ENCODE measurements at places on chromosomes 12 and 14. TPM values are rescaled to one million over a fixed set of nuclear protein-coding genes. Genes with fewer than 3 reads are reported as not detected.

- no peak for DNase-seq
- no peaks in the 10 kb centered on the region for H3K4me1 ChIP-seq
- H3K27me3 ChIP-seq: no peaks in the 10 kb centered on the region
- no peak overlapping the region for H3K27ac ChIP-seq
Measured at GRCh38 chr12:91732086-91732485, 413.6 kb downstream of the BTG1 start.

Gene SNRPF
- total RNA-seq: 67.8 TPM

Gene CLEC14A
- 21.9 TPM for total RNA-seq

DNA sequence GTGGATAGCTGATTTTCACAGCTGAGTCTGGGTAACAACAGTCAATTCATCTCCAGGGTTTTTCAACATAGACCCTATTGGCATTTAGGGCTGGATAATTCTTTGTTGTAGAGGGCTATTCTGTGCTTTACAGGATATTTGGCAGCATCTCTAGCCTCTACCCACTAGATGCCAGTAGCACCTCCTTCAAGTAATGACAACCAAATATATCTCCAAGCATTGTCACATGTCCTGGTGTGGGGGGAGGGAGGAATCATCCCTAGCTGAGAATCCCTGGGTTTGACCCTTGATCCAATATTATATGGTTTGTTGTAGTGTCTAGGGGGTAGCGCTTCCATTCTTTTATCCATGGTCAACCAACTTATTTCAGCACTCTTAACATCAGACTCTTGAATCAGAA lies 157.2 kb downstream of the ANO4 start:
- no peaks in the 10 kb centered on the region for H3K36me3 ChIP-seq
- no peaks in the 10 kb centered on the region for H3K27me3 ChIP-seq
- DNase-seq: no peak
- no peak overlapping the region for H3K4me3 ChIP-seq
- no peaks in the 10 kb centered on the region for H3K4me1 ChIP-seq
- H3K27ac ChIP-seq: no peak overlapping the region

Gene DBX2
- not detected for total RNA-seq

Gene ENDOU
- total RNA-seq: not detected

Gene RPGRIP1
- not detected for total RNA-seq

Gene STAC3
- total RNA-seq: 1,199 TPM

GRCh38 chr14:53902307-53902706 lies 54.3 kb downstream of the BMP4 start:
- no peaks in the 10 kb centered on the region for H3K36me3 ChIP-seq
- H3K4me1 ChIP-seq: no peaks in the 10 kb centered on the region
- H3K27ac ChIP-seq: no peak overlapping the region

DNA sequence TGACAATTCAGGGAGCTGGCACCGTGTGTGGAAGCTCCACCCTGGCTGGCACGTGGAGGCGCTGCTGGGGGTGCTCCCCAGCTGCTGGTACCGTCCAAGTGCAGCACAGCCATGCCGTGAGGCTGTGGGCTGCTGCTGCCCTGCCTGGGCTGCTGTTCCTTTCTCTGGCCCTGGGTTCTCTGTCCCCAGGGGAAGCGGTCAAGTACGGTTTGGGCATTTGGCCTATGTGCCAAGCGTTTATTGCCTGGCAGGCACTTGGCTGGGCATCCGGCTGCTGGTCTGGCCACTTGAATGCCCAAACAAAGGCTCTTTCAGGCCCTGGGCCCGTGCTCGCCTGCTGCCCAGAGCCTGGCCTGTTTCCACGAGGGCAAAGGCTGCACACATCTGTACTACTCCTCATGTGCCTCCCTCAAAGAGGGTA lies 39.6 kb downstream of the RHOF start:
- peaks cover 35% of the 10 kb centered on the region for H3K36me3 ChIP-seq
- DNase-seq: no peak
- no peaks in the 10 kb centered on the region for H3K4me1 ChIP-seq
- no peak overlapping the region for H3K27ac ChIP-seq
- H3K4me3 ChIP-seq: no peak overlapping the region

- no peak overlapping the region for H3K4me3 ChIP-seq
- H3K4me1 ChIP-seq: no peaks in the 10 kb centered on the region
- no peak for DNase-seq
- no peaks in the 10 kb centered on the region for H3K27me3 ChIP-seq
- no peak overlapping the region for H3K27ac ChIP-seq
Measured at GRCh38 chr14:37417833-37418232, 177.2 kb downstream of the FOXA1 start.

GRCh38 chr14:79278798-79279644 lies 932.3 kb downstream of the DIO2 start:
- no peaks in the 10 kb centered on the region for H3K36me3 ChIP-seq
- peak; percentile 72 for DNase-seq
- peak overlapping the region; percentile 51 for H3K4me3 ChIP-seq
- H3K27ac ChIP-seq: no peak overlapping the region
- H3K4me1 ChIP-seq: no peaks in the 10 kb centered on the region

GRCh38 chr12:113802966-113803758 lies 163.0 kb downstream of the RBM19 start:
- no peak overlapping the region for H3K4me3 ChIP-seq

Gene PTPRB
- 0.02 TPM for total RNA-seq

DNA sequence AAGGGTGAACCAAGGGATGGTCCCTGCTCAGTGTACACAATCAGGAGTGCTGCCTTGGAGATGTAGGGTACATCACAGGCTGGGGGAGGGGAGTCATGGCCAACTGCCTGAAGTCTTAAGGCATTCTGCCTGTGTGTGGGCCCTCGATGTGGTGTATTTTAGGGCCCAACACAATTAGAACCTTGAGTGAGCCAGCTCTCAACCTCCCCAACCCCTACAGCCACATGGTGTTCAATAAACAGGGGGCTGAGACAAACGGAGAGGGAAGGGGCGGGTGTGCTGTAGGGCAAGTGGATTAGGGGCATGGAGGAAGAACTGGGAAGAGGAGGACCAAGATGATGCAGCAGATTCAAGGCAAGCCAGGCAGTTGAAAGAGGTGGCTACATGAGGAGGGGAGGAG lies 8.6 kb upstream of the CHD4 start:
- no peak for DNase-seq
- H3K4me1 ChIP-seq: peaks cover 21% of the 10 kb centered on the region
- no peak overlapping the region for H3K4me3 ChIP-seq

Gene FGD4
- total RNA-seq: 9.0 TPM

DNA sequence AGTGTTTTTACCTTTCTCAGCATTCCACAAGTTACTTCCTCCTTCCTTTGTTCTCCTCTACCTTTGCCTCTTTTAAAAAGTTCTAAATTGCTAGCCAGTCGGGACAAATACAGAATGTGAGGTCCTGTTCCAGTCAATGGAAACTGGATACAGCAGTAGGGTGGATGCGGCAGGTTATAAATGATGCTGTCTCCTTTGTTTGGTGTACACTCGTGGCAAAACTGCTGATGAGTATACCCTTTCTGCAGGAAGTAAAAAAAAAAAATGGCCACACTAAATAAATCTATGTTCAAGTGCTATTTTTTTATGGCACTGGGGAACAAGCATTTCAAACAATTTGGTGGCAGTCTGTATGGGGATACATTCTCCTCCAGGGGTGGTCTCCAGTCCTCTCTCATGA lies 27.5 kb downstream of the KLRK1 start:
- no peaks in the 10 kb centered on the region for H3K27me3 ChIP-seq
- no peak overlapping the region for H3K4me3 ChIP-seq
- peaks cover 6% of the 10 kb centered on the region for H3K4me1 ChIP-seq
- H3K36me3 ChIP-seq: no peaks in the 10 kb centered on the region

Gene MED6
- total RNA-seq: 44.5 TPM

GRCh38 chr12:40921563-40922163 lies 229.4 kb downstream of the CNTN1 start:
- no peak overlapping the region for H3K27ac ChIP-seq
- no peaks in the 10 kb centered on the region for H3K27me3 ChIP-seq
- H3K36me3 ChIP-seq: no peaks in the 10 kb centered on the region
- DNase-seq: no peak

Gene PAWR
- total RNA-seq: 22.5 TPM

- no peak overlapping the region for H3K27ac ChIP-seq
- DNase-seq: no peak
- no peaks in the 10 kb centered on the region for H3K27me3 ChIP-seq
- H3K4me3 ChIP-seq: no peak overlapping the region
- H3K36me3 ChIP-seq: no peaks in the 10 kb centered on the region
- no peaks in the 10 kb centered on the region for H3K4me1 ChIP-seq
Measured at GRCh38 chr12:72442217-72442616, 170.0 kb downstream of the TRHDE start.

DNA sequence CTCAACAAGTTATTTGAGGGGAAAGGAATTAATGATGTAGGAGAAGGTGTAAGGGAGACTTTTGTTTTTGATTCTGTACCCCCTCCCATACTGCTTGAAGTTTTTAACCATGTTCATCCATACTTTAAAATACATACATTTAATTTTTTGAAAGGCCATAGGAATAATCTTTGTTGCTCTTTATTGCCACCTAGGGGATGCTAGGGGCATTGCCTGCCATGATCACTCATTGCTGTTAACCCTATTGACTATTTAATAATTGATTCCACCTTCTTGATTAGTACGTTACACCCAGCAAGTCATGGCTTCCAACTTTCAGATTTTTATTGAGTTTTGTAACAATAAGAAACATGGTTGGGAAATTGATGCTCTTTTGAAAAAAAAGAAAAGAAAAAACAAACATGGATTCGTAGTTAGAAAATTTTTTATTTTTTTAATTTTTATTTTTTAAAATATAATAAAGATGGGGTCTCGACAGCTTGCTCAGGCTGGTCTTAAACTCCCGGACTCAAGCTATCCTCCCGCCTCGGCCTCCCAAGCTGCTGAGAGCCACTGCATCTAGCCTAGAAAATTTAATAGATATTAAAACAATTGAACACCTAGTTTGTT lies 8.5 kb upstream of the PRKAB1 start:
- no peaks in the 10 kb centered on the region for H3K4me1 ChIP-seq
- no peaks in the 10 kb centered on the region for H3K27me3 ChIP-seq
- H3K36me3 ChIP-seq: no peaks in the 10 kb centered on the region
- DNase-seq: peak; percentile 61
- H3K27ac ChIP-seq: no peak overlapping the region

- no peak overlapping the region for H3K27ac ChIP-seq
- no peaks in the 10 kb centered on the region for H3K36me3 ChIP-seq
- H3K4me1 ChIP-seq: peaks cover 4% of the 10 kb centered on the region
- H3K27me3 ChIP-seq: no peaks in the 10 kb centered on the region
Measured at GRCh38 chr12:52156757-52157565, 34.9 kb downstream of the KRT80 start.

Gene TGM1
- total RNA-seq: 0.05 TPM

Gene SLC38A2
- total RNA-seq: 213 TPM

DNA sequence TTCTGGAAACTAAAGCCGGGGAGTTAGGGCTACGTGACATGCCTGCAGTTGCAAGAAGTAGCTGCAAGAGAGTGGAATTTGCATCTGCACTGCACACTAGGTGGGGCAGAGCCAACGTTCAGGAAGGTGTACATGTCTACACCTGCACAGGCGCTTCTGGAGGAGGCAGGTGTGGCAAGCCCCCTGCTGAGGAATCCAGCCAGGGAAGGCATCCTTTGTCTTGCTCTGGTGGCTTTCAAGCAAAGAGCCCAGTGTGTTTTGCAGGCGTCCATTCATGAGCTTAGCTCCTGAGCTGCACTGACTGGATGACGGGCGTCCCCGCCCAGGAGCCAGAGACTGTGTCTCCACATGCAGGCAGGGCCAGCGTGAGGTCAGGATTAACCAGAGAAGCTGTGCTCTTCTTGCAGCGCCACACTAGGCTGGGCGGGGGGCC lies 116.3 kb downstream of the ZFP36L1 start:
- no peaks in the 10 kb centered on the region for H3K36me3 ChIP-seq
- H3K27me3 ChIP-seq: no peaks in the 10 kb centered on the region
- no peak for DNase-seq

Gene ARMH4
- total RNA-seq: 1.3 TPM

DNA sequence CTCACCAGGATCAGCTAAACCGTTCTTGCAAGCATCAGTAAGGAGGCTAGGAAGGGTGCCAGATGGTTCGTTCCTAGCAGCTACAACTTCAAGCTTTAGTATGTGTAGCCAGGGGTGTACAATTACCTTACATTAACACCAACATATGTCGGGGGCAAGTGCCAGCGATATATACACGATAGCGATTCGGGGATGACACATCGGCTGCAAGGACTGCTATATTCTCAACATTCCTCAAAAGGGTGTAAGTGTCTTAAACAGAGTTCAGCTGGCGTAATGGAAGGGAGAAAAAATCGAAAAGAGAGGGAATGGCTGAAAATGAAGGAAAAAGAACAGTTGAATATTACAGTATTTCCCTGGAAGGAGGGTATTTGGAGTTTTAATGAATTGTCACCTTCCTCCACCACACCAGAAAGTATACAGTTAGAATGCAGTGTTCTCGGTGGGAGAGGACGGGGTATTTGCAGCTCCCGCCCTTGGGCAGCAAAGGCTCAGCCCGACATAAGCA lies 545 bp downstream of the LIMA1 start:
- H3K4me1 ChIP-seq: no peaks in the 10 kb centered on the region
- H3K4me3 ChIP-seq: peak overlapping the region; percentile 68
- peak; percentile 22 for DNase-seq

GRCh38 chr14:65190312-65190711 lies 88.0 kb upstream of the MAX start:
- H3K4me3 ChIP-seq: no peak overlapping the region
- no peaks in the 10 kb centered on the region for H3K27me3 ChIP-seq
- DNase-seq: no peak
- no peaks in the 10 kb centered on the region for H3K4me1 ChIP-seq
- H3K36me3 ChIP-seq: no peaks in the 10 kb centered on the region

DNA sequence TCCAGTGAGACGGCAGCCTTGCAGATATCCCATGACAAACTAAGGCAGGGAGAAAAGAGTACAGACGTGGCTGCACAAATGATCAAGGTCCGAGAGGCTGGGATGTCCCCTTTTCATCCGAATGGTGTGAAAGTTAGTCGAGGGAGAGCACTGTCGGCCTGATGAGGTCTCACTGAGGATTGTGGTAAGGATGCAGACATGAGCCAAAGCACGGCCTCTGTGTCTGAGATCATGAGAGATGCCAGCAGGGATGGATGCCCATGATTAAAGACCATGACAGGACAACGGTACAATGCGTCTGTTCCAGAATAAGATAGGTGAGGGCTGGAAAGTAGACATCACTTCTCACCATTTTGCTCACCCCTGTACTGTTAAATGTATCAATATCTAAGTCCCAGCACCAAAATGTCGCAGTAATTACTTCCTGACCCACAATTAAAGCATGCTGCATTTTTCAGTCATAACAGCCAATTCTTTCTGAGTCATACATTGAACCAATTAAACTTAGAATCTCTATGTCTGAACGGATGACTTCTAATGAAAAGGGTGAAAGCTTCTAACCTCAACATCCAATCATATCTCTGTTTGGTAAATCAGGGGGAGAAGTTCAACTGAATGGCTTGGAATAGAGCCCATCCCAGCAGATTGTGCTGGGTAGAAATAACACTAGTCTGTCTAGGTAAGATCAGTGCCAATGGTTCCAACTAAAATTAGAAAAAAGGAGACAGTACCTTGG lies 249.6 kb upstream of the SOX5 start:
- no peaks in the 10 kb centered on the region for H3K4me1 ChIP-seq
- no peak overlapping the region for H3K4me3 ChIP-seq
- no peak overlapping the region for H3K27ac ChIP-seq
- H3K36me3 ChIP-seq: no peaks in the 10 kb centered on the region

- no peak overlapping the region for H3K4me3 ChIP-seq
- H3K27me3 ChIP-seq: no peaks in the 10 kb centered on the region
- no peak overlapping the region for H3K27ac ChIP-seq
- no peaks in the 10 kb centered on the region for H3K4me1 ChIP-seq
- no peaks in the 10 kb centered on the region for H3K36me3 ChIP-seq
Measured at GRCh38 chr12:75692876-75693275, 181.5 kb upstream of the KRR1 start.

Gene C12orf54
- 0.23 TPM for total RNA-seq

Data from SJCRH30 (cell line).